ENCODE measurements at places on chromosomes 12 and 14. TPM values are rescaled to one million over a fixed set of nuclear protein-coding genes. Genes with fewer than 3 reads are reported as not detected.
A peak's percentile ranks its signal among the peaks of the same experiment; 100 is the strongest.

Gene CRACR2A
- 0.53 TPM for total RNA-seq

Gene DLGAP5
- total RNA-seq = not detected

Gene C1S
- 273 TPM for total RNA-seq

Gene DHRS4L2
- total RNA-seq = 31.5 TPM

Gene SMCO2
- not detected for total RNA-seq

Gene LRRC10
- not detected for total RNA-seq

Gene HAL
- 1.5 TPM for total RNA-seq

Gene HHIPL1
- 11.9 TPM for total RNA-seq

Gene A2M
- total RNA-seq = 846 TPM

Gene RIN3
- total RNA-seq = 30.3 TPM

Gene B3GNT4
- total RNA-seq = not detected

Gene ATP2A2
- 185 TPM for total RNA-seq

Gene BBOF1
- total RNA-seq = 16.2 TPM

GRCh38 chr12:112978163-112979040 is at the start of gene OAS2:
Gene OAS2 (plus strand): TSS chr12:112978519. CDS start chr12:112978609, 90 bp downstream.
- DNase-seq = peak; percentile 41
- no peaks in the 10 kb centered on the region for H3K27me3 ChIP-seq
- peak within 1 kb of the TSS; percentile 69 for H3K4me3 ChIP-seq
- peak within 1 kb of the TSS; percentile 62 for H3K27ac ChIP-seq
- H3K36me3 ChIP-seq = no peaks in the 10 kb centered on the region

GRCh38 chr12:96249196-96250118 is 55.3 kb downstream of the ELK3 start:
- H3K27me3 ChIP-seq = no peaks in the 10 kb centered on the region
- DNase-seq = no peak
- peaks cover 16% of the 10 kb centered on the region for H3K36me3 ChIP-seq
- no peak overlapping the region for H3K4me3 ChIP-seq
- H3K27ac ChIP-seq = no peak overlapping the region

GRCh38 chr12:128842579-128842978 is 10.7 kb upstream of the GLT1D1 start:
- H3K4me3 ChIP-seq = no peak overlapping the region
- H3K4me1 ChIP-seq = no peaks in the 10 kb centered on the region
- H3K27me3 ChIP-seq = no peaks in the 10 kb centered on the region
- no peak overlapping the region for H3K27ac ChIP-seq

GRCh38 chr12:111748151-111748672 is 18.5 kb upstream of the ALDH2 start:
- H3K27me3 ChIP-seq = no peaks in the 10 kb centered on the region
- H3K4me1 ChIP-seq = peaks cover 2% of the 10 kb centered on the region
- no peak overlapping the region for H3K4me3 ChIP-seq
- peaks cover 38% of the 10 kb centered on the region for H3K36me3 ChIP-seq
- H3K27ac ChIP-seq = no peak overlapping the region

GRCh38 chr12:4201333-4202100 is 72.0 kb upstream of the CCND2 start:
- no peak for DNase-seq
- no peak overlapping the region for H3K4me3 ChIP-seq
- no peaks in the 10 kb centered on the region for H3K4me1 ChIP-seq
- H3K27ac ChIP-seq = no peak overlapping the region
- no peaks in the 10 kb centered on the region for H3K27me3 ChIP-seq

DNA sequence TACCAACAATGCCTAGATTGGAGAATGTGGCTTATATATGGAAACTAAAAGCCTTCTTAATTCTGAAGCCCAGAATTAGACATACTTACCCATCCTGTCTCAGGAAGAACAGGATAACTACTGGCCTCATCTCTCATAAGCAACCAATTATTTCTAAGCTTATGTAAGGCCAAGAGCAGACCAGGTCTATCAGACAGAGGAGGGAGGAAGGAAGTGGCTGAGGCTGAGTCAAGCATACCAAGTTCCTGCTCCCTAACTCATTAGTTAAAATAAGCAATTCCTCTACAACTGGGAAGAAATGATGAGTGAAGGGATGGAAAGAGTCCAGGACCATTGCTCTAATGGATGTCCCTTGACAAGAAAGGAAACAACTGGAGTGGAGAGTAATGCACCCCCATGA is 27.0 kb upstream of the INSM2 start:
- DNase-seq = no peak
- no peak overlapping the region for H3K27ac ChIP-seq
- H3K36me3 ChIP-seq = no peaks in the 10 kb centered on the region
- H3K4me3 ChIP-seq = no peak overlapping the region

DNA sequence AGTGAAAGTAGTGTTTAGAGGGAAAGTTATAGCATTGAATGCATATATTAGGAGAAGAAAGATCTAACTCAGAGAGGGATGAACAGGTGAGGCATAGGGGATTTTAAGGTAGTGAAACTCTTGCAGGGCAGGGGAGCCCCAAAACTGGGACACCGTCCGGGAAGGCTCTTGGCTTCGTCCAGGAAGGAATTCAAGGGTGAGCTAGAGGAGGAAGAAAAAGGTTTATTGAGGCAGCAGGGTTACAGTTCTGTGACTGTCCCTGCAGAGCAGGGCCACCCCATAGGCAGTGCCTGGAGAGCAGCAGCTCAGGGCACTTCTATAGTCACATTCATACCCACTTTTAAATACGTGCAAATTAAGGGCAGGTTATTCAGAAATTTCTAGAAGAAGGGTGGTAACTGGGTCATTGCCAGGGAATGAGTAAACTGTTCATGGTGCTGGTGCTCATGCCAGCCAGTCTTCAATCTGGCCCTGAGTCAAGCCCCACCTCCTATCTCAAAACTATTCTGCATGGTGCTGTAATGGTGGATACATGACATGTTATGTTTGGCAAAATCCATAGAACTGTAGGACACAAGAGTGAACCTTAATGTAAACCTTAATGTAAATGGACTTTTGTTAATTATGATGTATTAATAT is 1.2 kb upstream of the OAS1 start:
- no peaks in the 10 kb centered on the region for H3K27me3 ChIP-seq
- H3K27ac ChIP-seq = no peak overlapping the region
- H3K4me3 ChIP-seq = no peak overlapping the region

- H3K4me1 ChIP-seq = no peaks in the 10 kb centered on the region
- no peak for DNase-seq
- peaks cover 3% of the 10 kb centered on the region for H3K36me3 ChIP-seq
- no peak overlapping the region for H3K4me3 ChIP-seq
Observed at GRCh38 chr12:62799766-62800406, 135.1 kb downstream of the PPM1H start.

DNA sequence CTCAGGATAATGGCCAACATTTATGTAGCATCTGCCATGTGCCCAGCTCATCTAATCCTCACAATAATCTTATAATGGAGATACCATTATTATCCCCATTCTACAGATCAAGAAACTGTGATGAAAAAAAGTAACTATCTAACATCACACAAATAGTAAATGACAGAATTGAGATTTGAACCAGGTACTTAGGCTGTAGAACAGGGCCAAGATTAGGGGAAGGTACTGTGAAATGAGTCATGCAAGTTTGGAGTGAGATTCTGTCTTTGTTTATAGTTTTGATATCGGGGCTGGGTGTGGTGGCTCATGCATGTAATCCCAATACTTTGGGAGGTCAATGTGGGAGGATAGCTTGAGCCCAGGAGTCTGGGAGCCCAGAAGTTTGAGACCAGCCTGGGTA is 1.3 kb upstream of the GNPTAB start:
- no peaks in the 10 kb centered on the region for H3K36me3 ChIP-seq
- H3K4me1 ChIP-seq = peaks cover 10% of the 10 kb centered on the region
- no peak overlapping the region for H3K4me3 ChIP-seq

DNA sequence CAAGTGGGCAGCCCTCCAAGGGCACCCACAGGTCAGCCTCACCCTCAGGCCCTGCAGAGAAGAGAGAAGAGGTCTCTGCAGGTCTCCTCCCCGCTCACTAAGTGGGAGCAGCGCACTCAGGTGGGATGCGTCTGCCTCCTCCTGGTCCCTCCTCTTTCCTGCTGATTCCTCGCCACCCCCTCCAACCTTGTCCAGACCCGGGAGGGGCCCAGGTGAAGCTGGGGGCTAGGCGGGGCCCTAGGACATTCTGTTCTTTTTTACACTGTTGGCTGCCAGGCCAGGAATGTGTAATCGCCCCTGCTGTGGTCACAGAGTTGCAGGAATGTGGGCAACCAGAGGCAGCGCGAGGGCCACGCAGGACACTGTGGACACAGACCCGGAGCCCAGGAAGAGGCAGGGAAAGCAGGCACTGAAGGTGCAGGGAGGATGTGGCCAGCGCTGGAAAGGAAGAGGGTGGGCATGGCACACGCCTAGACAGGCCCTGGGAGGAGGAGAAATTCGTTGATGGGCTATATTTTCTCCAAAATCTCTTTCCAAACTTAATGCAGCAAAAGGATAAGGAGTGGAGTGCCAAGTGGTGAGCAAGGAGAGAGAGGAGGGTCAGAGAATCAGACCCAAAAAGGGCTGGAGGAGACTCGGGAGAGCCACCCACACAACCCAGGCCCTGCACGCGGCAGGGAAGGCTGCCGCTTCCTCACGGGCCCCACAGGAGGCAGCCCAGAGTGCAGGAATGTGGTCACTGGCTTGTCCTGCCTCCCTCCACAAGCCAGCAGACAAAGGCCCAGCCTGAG is 911 bp upstream of the SCNN1A start:
- no peaks in the 10 kb centered on the region for H3K27me3 ChIP-seq
- no peaks in the 10 kb centered on the region for H3K4me1 ChIP-seq
- no peaks in the 10 kb centered on the region for H3K36me3 ChIP-seq
- DNase-seq = no peak

- no peak for DNase-seq
- no peaks in the 10 kb centered on the region for H3K4me1 ChIP-seq
- no peaks in the 10 kb centered on the region for H3K36me3 ChIP-seq
- no peak overlapping the region for H3K27ac ChIP-seq
- no peaks in the 10 kb centered on the region for H3K27me3 ChIP-seq
- H3K4me3 ChIP-seq = no peak overlapping the region
Observed at GRCh38 chr14:31465111-31465510, 7.8 kb upstream of the DTD2 start.

DNA sequence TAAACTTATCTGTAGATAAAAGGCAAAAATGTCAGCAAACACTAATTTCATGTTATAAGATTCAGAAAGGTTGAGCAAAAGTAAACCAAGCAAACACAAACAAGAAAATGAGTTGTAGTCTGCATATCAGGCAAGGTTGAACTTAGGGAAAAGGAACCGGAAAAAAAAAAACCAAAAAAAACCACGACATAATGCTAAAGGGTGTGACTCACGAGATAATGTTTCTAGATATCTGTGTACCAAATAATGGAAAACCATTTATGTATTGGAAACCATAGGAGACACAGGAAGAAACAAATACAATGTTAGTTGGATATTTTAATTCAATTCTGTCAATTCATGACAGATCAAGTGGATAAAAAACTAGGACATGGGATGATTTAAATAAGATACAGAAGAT is 60.5 kb downstream of the GPATCH2L start:
- no peaks in the 10 kb centered on the region for H3K36me3 ChIP-seq
- no peaks in the 10 kb centered on the region for H3K27me3 ChIP-seq
- DNase-seq = no peak
- no peak overlapping the region for H3K27ac ChIP-seq
- no peaks in the 10 kb centered on the region for H3K4me1 ChIP-seq

DNA sequence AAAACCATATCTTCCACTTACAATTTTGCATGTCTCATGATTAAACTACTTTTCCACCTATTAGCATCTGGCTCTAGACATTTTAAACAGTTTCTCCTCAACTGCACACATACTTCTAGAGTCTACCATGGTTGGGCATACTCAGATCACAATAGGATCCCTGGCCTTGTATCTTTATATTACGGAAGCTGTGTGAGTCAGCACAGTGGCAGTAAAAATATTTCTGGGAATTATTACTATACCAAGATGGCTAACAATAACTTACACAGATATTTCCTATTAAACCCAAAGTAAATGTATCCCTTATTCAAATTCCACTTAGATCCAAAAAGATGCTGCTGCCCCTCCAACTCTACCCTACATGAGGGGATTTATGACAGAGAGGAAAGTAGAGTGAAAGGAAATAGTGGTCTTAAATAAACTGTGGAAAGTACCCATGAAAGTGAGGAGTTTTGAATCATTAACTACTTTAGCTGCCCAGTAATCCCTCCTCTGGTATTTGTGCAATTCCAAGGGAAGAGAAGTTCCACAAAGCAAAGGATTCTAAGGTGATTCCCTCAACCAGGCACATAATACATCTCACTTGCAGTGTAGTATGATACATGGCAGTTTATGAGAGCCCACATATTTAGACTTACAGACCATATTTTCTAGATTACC is 14.0 kb upstream of the CPSF6 start:
- no peak overlapping the region for H3K4me3 ChIP-seq
- no peaks in the 10 kb centered on the region for H3K27me3 ChIP-seq
- H3K4me1 ChIP-seq = no peaks in the 10 kb centered on the region
- no peaks in the 10 kb centered on the region for H3K36me3 ChIP-seq
- no peak for DNase-seq
- H3K27ac ChIP-seq = no peak overlapping the region

- DNase-seq = no peak
- no peaks in the 10 kb centered on the region for H3K27me3 ChIP-seq
- H3K4me1 ChIP-seq = no peaks in the 10 kb centered on the region
- H3K36me3 ChIP-seq = no peaks in the 10 kb centered on the region
- no peak overlapping the region for H3K27ac ChIP-seq
Observed at GRCh38 chr12:18430425-18431048, 169.2 kb downstream of the PIK3C2G start.

DNA sequence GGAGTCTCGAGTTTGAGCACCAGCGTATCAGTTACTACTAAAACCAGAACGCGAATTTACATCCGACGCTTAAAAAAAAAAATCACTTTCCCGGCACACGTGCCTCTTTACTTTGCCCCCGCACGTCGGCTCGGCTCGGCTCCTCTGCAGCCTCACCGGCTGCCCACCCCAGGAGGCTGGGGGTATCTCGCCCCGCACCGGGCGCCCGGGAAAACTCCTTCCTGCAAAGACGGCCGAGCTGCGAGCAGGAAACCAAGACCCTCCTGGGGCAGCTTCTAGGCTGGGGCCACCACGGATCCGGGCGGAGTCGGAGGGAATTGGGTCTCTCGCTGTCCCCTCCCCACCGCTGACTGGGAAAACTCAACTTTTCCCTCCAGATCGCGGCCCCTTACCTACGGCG is 610 bp downstream of the VSIG10 start:
- no peak for DNase-seq
- H3K27ac ChIP-seq = peak overlapping the region; percentile 70
- H3K36me3 ChIP-seq = no peaks in the 10 kb centered on the region
- H3K4me3 ChIP-seq = peak overlapping the region; percentile 74
- H3K4me1 ChIP-seq = no peaks in the 10 kb centered on the region

DNA sequence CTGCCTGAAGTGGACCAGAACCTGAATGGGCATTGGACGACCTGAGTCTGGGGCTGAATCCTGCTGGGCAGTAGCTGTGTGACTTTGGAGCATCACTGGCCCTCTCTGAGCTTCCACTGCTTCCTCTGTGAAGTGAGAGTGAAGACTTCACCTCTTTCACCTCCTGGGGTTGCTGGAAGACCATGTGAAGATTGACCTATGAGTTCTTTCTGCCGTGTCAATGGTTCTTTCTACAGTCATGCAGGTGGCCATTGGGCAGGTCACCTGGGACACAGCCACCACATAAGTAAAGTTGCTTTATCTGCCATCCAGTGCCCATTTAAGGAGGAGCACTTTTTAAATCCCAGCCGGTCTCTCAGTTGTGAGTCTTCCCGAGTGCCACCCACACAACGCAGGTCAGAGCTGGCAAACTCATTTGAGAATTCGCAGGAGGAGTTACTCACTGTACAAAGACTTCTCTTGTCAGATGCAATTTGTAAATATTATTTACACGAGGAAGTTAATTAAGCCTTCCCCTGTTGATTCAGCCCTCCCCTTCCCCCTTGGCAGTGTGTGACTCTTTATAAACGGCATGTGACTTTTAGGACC is 74.8 kb upstream of the TCL1B start:
- no peaks in the 10 kb centered on the region for H3K4me1 ChIP-seq
- no peaks in the 10 kb centered on the region for H3K36me3 ChIP-seq
- no peaks in the 10 kb centered on the region for H3K27me3 ChIP-seq
- H3K4me3 ChIP-seq = no peak overlapping the region
